ENCODE measurements at places on chromosomes 1 and 21.

DNA sequence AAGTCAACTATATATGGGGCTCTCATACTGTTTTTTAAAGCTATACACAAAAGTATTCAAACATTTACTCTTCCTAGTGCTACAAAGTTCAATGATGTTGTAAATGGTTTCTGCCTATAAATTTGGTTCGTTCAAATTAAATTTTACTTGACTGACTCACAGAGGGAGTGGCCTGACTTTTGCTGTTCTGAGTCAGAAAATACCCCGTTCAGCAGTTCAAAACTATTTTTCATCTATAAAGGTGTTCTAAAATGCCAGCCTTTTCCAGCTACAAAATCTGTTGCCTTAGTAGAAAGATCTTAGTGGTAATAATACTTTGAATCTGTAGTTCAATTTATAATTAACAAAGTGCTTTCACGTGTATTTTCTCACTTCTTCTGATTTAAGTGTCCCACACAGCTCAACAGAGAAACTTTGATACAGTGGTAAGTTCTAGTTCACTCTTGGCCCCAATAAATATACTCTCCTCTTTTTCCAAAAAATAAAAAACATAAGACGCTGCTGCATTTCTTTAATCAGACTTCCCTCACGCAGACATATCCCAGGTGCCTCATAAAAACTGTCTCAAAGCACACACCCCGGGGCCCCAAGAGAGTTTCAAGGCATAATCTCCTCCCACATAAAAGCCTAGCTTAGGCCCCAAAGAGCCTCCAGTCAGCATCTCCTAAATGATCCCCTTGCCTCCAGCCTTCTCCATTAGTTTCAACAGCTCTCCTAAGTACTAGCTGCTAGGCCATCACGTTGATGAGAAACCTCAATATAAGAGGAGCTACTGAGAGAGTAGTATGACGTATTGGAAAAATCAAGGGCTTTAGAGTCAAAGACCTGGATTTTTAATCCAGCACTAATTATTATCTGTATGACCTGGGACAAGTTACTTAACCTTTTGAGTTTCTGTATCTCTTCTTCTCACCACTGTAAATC, 3.2 kb downstream of the PTP4A2 start:
- DNase-seq: peak; percentile 55

GRCh38 chr1:69459244-69459643, 108.5 kb upstream of the LRRC7 start:
- DNase-seq: no peak

GRCh38 chr1:179151908-179152682, 70.2 kb downstream of the TOR3A start:
- no peak for DNase-seq

- no peak for DNase-seq
These were observed 138.5 kb upstream of the ZNHIT6 start for GRCh38 chr1:85846706-85847105.

- DNase-seq: no peak
These were observed 32.8 kb upstream of the PTBP2 start for GRCh38 chr1:96688767-96689166.

GRCh38 chr1:161676441-161676840, 13.5 kb downstream of the FCGR2B start:
- no peak for DNase-seq

DNA sequence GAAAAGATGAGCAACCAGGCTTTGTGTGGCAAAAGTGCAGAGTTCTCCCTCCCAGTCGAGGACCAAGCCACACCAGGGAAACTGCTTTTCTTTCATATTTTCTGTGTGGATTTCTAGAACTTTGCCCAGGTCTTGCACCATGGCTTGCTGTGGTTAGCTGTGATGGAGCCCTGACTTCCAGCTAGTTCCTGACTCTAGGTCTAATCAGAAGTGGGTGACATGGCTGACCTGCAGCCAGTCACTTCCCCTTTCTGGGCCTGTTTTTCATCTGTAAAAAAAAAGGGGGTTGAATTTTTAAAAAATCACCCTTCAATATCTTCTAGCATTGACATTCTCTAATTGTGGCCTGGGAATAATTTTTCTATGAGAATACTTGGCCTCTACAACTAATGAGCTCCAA, 491.2 kb upstream of the USP24 start:
- DNase-seq: no peak

DNA sequence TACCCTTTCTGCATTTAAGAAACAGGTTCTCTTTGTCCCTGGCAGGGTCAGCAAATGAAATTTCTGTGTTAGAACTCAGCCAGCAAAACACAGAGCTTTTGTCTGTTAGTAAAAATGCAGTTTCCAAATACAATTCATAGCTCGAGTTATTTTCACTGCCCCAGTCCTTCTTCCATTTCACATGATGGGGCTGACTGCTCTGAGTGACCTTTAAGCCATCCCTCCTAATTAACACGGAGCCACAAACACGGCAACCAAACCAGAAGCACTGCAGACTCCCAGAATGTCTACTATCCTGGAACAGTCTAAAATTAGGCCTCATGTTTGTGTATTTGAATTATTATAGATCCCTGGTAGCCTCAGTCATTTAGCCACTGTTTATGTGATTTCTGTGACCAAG, 99.1 kb upstream of the RGS4 start:
- DNase-seq: no peak

GRCh38 chr1:93804412-93804811, 74.6 kb downstream of the DNTTIP2 start:
- DNase-seq: no peak

DNA sequence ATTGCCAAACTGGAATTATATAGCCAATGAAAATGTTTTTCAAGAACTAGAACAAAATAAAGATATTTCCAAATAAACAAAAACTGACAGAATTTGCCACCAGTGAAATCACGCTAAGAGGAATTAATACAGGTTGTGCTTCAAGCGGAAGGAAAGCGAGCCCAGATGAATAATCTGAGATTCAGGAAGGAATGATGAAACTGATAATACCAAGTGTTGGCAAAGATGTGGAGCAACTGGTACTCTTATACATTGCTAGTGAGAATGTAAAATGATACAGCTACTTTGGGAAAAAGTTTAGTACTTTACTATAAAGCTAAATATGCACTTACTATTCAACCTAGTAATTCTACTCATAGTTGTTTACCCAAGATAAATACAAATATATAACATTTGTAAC, 30.8 kb upstream of the GUCA2B start:
- no peak for DNase-seq

- peak; percentile 56 for DNase-seq
These were observed 287.1 kb upstream of the AJAP1 start for GRCh38 chr1:4367230-4367777.

GRCh38 chr1:66711420-66711819, 40.8 kb upstream of the DYNLT5 start:
- DNase-seq: no peak

DNA sequence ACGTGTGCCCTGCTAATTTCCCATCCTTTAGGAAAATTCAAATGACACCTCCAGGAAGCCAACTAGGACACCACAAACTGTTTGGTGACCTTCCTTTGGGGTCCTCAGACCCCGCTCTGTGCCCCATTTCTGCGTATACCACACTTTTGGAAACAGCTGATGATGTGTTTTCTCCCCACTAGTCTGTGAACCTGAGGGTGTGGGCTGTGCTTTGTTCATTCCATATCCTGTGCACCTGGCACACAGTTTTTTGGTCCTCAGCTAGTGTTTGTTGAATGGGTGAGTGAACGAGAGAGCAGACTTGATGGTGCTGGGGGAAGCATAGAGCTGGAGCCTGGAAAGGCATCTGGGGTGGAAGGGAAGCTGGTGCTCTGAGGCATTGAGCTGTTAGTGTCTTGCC, 48.6 kb downstream of the RPS6KA1 start:
- no peak for DNase-seq

GRCh38 chr1:108882837-108883236, 6.1 kb downstream of the GPSM2 start:
- DNase-seq: no peak

- no peak for DNase-seq
These were observed 31.7 kb upstream of the KLF17 start for GRCh38 chr1:44086692-44087474.

- DNase-seq: no peak
These were observed 57.9 kb downstream of the DDAH1 start for GRCh38 chr1:85406887-85407533.

DNA sequence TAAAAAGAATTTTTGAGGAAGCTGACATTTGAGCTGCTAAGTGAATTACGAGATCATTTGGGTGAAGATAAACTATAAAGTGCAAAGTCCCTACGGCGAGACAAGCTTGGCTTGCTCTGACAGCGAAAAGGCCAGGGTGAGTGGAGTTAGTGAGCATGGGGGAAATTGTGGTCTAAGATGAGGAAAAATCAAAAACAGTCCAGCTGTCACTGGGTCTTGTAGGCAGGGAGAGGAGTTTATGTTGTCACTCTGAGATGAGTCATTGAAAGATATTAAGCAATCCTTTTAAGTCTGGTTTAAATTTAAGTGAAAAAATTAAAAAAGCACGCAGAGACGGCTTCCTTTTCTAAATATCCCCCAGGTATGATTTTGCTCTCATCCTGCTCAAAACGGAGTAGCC, 601.9 kb downstream of the MRPL39 start:
- no peak for DNase-seq

DNA sequence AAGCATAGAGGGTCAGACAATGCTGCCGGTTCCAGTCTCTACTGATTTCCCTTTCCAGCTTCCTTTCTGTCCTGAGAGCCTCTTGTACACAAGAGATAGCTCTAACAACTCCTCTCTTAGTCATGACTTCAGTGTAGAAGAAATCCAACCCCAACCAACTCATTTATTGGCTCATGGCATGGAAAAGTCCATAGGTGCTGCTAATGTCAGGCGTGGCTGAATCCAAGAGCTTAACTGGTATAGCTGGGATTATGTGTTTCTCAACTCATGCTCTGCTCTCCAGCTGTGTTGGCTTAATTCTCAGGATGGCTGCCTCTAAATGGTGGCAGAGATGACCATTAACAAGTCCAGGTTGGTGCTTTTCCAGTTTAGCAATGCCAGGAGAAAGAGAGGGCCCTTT, 12.4 kb upstream of the THRAP3 start:
- DNase-seq: no peak

- DNase-seq: no peak
These were observed 78.9 kb upstream of the C1orf174 start for GRCh38 chr1:3978990-3979325.

DNA sequence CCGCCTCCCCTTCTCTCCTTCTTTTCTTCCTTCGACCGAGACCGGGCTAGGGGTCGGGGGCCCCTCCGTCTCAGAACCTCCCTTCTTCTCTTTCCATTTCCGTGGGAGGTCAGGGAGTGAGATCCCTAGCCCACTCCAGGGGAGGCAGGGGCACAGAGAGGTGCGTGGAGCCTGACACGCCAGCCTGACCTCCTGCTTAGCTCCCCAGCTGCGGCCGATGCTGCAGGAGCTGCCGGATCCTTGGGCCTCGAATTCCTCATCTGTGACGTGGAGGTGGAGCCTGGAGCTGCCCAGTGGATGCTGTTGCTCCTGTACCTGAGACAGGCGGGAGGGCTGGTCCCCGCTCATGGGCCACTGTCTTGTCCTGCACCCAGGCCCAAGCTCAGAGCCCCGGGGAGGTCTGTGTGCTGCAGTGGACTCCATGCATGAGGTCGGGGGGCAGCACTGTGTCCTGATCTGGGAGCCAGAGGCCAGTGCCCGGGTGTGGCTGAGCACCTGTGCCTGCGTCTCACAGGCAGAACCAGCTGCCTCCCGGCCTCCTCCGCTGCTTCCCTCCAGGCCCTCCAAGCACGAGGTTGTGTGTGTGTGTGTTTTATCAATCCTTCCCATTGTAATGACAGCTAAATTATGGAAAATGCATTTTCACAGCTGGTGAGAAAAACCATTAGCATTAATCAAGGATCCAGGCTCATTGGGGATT, 55.3 kb upstream of the TTC34 start:
- no peak for DNase-seq

- peak; percentile 6 for DNase-seq
These were observed 473.1 kb downstream of the ADGRL2 start for GRCh38 chr1:82273816-82274215.

DNA sequence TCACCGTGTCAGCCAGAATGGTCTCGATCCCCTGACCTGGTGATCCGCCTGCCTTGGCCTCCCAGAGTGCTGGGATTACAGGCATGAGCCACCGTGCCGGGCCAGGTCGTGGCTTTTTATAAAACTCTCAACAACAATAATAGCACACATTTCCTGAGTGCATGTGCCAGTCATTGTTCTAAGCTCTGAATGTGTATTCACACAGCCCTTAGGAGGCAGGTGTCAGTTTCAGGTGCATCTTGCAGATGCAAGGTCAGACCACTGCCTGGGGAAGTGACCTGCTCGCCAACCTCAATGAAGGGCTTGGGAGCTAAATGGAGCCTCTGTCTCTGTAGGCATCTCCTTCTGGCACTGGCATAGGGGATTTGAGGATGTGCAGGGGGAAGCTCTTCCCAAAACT, 1.6 kb upstream of the LEFTY2 start:
- no peak for DNase-seq

DNA sequence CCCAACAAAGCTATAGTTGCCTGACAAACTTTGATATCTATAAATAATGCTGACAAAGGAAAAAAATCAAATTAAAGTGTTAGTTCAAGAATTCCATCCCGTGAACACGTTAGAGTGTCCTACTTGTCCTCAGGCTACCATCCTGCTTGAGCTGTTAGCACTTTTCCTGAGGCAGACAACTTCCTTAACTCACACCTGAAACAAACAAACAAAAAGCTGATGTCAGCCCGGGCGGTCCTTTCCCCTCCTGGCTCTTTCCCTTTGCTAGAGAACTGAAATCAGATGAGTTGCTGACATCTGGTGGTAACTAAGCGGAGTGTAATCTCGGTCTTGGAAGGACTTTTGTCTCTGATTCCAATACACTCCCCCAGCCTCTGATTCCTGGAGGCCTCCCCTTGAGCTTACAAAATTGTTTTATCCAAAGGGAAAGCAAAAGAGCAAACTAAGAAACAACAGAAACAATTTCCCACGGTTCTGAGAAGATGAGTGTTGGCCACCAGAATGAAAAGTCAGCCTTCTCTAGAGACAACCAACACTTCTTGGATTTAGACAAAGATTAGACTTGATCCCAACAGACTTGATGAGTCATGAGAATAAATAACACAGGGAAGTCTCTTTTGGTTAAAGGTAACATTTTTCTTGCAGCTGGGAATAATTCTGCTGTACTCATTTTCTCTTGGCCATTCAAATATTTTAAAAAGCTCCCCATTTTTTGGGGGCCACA, 135.4 kb downstream of the PROX1 start:
- DNase-seq: peak; percentile 86
